HuH-7.5 (cell line): ENCODE measurements at places on chromosomes 13 and 19.
A peak's percentile ranks its signal among the peaks of the same experiment; 100 is the strongest.

DNA sequence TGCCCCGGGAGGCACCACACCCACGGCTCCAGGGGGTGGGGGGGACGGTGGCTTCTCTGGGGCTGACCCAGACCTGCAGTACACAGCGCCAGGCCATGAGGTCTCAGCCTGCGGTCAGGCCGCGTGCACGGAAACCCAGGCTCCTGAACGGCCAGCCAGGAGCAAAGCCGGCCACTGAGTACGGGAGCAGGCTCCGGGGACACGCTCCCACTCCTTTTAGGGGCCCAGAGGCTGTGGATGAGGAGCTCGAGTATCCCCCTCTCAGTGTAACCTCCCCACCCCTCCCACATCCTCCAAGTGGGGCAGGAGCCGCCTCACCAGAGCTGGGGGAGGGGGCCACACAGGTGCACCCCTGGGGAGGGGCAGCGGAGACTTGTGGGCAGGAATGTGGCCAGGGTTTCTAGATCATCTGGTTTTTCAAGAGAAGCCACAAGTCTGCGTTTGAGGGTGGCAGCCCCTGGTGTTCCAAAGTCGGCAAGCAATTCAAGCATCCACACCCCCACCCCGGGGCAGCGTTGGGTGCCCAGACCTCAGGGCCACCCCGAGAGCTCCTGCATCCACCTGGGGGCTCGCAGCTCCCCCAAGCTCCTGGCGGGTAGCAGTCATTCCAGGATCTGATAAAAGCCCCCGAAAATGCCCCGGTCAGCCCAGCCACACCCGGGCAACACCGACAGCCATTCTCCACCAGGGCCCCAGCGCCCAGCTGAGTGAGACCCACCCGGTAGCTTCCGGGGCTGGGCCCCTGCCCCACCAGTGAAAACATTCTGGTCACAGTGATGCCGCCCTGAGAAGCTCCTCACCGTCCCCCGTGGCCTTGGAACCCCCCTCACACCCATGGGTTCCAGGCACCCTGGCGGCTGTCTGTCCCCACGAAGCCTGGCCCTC, 6.1 kb downstream of the SBNO2 start:
- DNase-seq = no peak

- DNase-seq = no peak
Observed at GRCh38 chr19:34669305-34669704, 7.7 kb downstream of the SCGB2B2 start.

DNA sequence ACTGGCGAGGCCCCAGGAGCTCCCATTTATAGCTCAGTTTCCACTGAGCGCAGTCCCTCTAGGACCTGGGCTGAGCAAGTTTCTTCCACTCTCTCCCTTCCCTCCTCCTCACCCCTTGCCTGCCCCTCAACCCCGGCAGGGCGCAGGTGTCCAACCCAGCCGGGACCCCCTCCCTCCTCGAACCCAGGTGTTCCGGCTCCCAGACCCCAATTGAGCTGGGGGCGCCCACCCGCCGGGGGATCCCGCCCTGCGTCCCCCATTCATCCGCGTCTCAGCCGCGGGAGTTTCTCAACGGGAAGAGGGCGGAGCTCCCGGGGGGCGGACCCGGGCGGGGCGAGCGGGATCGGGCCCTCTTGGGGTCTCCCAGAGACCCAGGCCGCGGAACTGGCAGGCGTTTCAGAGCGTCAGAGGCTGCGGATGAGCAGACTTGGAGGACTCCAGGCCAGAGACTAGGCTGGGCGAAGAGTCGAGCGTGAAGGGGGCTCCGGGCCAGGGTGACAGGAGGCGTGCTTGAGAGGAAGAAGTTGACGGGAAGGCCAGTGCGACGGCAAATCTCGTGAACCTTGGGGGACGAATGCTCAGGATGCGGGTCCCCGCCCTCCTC, at the start of gene KIRREL2:
TSS of gene KIRREL2 (plus strand) at position 366 of the 604 bp plus-strand sequence. CDS start at position 575, 209 bp downstream.
- no peak for DNase-seq

- DNase-seq = no peak
Observed at GRCh38 chr13:76668141-76668540, 218.1 kb downstream of the KCTD12 start.

- no peak for DNase-seq
Observed at GRCh38 chr19:45774765-45775164, 5.7 kb upstream of the SIX5 start.

GRCh38 chr13:113528101-113528812, 37.7 kb upstream of the DCUN1D2 start:
- no peak for DNase-seq

GRCh38 chr13:93399212-93399611, 172.6 kb downstream of the GPC6 start:
- no peak for DNase-seq

GRCh38 chr13:70987043-70987442, 878.8 kb upstream of the KLHL1 start:
- no peak for DNase-seq

- no peak for DNase-seq
Observed at GRCh38 chr13:51976423-51976822, 34.8 kb downstream of the ATP7B start.

DNA sequence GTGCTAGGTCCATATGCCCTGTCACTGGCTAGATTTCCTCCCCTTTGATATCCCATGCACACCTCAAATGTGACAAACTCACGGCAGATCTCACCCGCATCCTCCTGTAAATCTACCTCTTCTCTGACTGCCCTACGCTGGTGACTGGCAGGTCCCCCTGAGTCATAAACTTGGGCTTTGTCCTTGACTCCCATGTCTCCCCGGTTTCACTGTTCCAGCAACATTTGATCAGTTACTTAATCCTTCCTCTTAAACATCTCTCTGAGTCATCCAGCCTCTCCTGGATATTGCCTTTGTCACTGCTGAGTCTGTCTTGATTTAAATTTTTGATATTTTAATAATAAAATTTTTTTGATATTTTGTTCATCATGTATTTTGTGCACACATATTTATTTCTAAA, 26.5 kb downstream of the FAM216B start:
- no peak for DNase-seq

DNA sequence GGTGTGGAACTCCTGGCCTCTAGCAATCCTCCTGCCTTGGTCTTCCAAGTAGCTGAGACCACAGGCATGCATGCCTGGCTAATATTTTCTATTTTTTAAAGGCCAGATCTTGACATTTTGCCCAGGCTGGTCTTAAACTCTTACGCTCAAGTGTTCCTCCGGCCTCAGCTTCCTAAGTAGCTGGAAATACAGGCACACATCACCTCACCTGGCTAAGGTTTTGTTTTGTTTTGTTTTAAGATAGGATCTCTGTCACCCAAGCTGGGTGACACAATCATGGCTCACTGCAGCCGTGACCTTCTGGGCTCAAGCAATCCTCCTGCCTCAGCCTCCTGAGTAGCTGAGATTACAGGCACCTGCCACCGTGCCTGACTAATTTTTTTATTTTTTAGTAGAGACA, 5.5 kb upstream of the RLN3 start:
- no peak for DNase-seq

DNA sequence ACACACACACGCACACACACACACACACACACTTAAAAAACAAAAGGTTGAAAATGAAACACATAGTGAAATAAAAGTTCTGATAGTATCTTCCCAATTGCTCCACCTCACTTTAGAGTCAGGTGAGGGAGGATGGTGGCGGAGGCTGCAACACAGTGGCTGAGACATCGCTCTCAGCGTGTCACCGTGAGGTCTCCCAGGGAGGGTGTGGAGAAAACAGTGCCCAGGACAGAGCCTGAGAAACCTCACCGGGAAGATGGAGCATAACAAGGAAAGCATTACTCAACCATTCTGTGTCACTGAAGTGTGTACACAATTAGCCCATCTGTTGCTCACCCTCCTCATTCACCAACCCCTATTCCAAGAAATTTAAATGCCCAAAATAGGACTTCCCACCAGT, 111.4 kb upstream of the USP29 start:
- no peak for DNase-seq

DNA sequence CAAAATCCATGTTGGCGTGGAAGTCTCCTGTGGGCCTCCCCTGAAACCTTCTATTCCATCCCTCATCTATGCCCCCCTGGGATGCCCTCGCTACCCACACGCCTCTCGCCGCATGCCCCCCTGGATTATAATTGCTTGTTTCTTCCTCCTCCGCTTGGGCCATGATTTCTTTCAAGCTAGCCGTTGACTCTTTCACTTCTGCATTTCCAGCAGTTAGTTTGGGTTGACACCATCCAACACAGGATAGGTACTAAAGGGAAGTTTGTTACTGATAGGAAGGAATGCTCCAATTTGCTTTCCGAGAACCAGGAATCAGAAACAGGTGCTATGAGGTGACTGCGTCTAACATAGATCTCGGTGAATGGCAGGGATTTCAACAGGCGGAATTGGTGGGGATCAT, 7.7 kb upstream of the SLC25A15 start:
- DNase-seq = no peak

DNA sequence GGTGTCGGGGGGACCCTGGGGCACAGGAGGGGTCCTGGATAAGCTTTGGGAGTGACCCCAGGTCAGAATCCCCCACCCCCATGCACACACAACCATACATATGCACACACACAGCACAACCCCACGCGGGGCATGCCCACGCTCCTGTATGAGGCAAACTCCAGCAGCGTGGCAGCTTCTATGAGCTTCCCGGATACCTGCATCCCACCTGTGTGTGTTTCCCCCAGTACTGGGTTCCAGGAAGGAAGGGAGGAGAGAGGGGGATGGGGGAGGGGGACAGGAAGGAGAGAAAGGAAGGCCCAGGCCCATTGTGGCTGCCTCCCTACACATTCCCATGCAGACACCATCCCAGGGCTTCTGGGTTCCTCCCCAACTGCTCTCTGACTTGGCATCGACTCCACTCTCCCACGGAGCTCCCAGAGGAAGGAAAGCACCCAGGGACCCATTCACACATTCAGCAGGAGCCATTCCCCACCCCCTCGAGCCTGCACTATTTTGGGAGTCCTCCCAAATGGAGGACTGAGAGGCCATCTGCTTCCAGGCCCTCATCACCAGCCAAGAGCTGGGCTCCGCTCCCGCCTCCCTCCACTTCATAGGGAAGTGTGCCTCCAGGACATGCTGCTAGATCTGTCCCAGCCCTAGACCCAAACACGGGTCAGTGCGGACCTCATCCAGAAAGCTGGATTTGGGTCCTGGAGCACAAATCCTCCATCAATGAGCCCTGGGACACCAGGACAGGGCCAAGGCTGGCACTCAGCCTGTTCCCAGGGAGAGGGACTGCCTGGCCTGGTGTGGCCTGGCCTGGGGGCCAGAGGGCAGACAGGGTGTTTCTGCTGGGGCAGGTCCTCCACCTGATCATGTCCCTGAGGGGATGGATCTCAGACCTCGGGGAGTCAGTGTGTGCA, 13.2 kb downstream of the PRR36 start:
- no peak for DNase-seq

GRCh38 chr13:79451500-79451962, 29.4 kb upstream of the NDFIP2 start:
- no peak for DNase-seq

DNA sequence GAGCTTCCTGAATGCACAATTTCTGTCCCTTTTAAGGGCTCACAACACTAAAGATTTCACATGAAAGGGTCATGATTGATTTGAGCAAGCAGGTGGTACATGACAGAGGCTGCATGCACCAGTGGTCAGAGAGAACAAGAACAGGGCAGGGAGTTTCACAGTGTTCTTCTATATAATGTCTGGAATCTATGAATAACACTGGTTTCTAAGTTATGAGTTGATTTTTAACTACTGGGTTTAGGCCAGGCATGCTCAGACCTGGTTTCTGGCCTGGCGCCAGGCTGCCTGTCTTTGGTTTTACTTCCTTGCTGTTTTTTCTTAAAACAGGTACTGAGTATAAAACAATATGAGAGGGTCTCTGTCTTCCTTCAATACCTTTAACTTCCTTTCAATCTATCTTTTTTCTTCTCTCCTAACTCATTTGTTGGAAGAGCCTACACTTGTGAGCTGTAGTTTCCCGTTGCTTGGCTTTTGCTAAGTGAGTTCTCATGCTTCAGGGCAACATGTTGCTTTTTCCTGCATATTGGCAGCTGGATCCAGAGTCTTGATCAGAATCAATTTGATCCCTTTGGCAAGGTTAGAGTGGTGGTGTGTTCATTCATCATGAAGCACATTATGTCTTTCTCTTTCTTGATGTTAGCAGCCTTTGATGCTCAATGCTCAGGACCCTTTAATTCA, 38.5 kb upstream of the FGF14 start:
- no peak for DNase-seq

DNA sequence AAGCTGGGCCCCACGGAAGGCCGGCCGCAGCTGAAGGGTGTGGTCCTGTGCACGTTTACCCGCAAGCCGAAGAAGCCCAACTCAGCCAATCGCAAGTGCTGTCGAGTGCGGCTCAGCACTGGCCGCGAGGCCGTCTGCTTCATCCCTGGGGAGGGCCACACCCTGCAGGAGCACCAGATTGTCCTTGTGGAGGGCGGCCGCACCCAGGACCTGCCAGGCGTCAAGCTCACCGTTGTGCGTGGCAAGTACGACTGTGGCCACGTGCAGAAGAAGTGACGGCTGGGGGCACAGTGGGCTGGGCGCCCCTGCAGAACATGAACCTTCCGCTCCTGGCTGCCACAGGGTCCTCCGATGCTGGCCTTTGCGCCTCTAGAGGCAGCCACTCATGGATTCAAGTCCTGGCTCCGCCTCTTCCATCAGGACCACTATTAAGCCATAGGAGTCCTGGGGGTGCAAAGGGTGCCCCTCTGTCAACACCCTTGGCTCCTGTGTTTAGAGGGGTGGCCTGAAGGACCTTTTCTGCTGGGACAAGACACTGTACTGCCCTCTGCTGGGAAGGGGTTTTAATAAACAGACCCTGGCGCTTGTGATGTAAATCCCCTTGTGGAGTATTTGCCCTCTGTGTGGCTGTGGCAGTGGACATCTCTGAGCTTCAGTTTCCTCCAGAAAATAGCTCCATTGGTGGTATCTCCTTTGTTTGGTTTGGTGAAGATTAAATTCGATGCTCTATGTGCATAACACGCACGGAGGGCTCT, 1.9 kb downstream of the MRPS12 start:
- peak; percentile 30 for DNase-seq
